ENCODE measurements at places on chromosomes 11 and 22.

GRCh38 chr22:25008666-25009065 is 56.1 kb downstream of the KIAA1671 start:
- DNase-seq = no peak

DNA sequence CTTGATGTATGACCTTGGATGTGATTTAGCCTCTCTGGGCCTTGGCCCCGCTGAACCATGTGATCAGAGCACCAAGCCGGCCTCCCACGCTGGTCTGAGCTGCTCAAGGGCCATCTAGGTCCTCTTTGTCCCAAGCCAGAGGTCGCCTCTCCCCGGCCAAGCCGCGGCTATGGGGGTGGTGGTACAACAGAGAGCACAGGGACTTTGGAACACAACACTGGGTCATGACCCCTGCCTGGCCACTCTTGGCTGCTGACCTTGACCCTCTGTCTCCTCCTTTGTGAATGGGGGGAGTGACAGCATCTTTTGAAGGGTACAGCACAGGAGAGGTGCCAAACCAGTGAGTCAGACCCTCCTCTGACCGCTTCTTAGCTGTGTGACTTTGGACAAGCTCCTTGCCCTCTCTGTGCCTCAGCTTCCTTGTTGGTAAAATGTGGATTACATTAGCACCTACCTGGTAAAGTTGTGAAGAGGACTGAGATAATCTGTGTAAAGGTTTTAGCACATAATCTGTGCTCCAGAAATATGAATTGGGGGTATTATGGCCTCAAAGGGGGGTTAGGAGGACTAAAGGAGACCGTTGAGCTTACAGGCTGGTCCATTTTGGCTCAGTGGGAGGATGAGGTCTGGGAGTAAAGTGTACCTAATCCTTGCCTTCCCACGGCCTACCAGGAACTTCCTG is 4.7 kb downstream of the SCYL1 start:
- no peak for DNase-seq

GRCh38 chr11:126341760-126342161 is 13.7 kb upstream of the ST3GAL4 start:
- DNase-seq = no peak

- no peak for DNase-seq
Observed at GRCh38 chr11:60459345-60459744, 3.7 kb downstream of the MS4A1 start.

GRCh38 chr11:5285703-5286340 is 15.9 kb downstream of the OR51B4 start:
- no peak for DNase-seq

GRCh38 chr11:27909386-27909785 is 198.6 kb downstream of the KIF18A start:
- no peak for DNase-seq

DNA sequence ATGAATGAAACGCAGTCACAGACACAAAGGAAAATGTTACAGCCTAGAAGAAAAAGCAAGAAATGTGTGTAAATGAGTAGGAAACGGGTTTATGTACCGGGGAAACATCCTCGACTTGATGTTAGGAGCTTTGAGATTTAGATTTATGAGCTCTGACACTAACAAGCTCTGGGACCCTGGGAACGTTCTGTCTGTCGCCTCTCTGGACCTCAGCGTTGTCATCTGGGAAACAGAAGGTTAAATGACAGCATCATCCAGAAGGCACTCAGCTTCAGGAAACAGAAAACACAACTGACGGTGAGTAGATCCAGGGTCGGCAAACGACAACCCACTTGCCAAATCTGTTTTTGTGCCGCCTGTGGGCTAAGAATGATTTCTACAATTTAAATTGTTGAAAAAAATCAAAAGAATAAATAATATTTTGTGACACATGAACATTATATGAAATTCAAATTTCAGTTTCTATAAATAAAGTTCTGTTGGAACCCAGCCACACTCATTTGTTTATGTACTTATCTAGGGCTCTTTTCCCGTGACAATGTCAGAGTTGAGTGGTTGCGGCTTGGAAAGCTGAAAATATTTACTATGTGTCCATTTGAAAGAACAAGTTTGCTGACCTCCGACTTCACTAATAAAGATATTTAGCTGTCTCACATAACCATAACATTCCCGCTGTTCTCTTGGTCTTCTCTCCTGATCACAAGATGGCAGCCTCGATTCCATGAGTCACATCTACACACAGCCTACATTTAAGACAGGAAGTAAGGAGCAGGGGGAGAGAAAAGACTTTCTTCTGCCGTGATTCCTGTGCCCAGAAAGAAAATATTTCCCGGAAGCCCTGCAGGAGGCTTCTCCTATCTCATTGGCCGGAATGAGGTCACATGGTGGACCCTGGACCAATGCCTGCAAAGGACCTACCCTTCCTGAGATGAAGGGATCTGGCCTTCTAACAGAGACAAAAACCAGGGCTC is 47.1 kb upstream of the SYT13 start:
- peak; percentile 47 for DNase-seq

DNA sequence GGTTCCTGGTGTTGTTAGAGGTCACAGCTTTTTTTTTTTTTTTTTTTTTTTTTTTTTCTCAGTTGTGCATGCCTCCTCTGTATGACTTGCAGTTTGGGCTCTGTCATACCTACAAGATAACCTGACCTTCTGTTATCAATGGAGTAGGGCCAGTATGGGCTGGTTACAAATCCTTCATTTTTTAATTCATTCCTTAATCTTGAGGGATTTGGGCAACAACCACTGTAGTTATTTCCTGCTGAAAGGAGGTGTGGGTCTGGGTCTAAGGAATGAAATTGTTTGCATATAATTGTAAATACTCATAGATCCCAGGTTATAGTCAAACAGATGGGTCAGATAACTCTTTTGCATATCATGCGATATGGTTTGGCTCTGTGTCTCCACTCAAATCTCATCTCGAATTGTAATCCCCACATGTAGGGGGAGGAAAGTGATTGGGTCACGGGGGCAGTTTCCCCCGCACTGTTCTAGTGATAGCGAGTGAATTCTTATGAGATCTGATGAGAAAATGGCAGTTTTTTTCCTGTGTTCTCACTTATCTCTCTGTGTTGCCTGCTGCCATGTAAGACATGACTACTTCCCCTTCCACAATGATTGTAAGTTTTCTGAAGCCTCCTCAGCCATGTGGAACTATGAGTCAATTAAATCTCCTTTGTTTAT is 14.1 kb upstream of the GLYAT start:
- no peak for DNase-seq

- no peak for DNase-seq
Observed at GRCh38 chr11:35276396-35277145, 137.6 kb downstream of the CD44 start.

GRCh38 chr11:134397304-134398078 is 14.6 kb downstream of the B3GAT1 start:
- no peak for DNase-seq

- DNase-seq = no peak
Observed at GRCh38 chr11:116376547-116376946, 396.2 kb downstream of the BUD13 start.

- DNase-seq = no peak
Observed at GRCh38 chr11:116107229-116107628, 603.0 kb upstream of the CADM1 start.

GRCh38 chr22:47173535-47174021 is 411.1 kb downstream of the TBC1D22A start:
- no peak for DNase-seq

- no peak for DNase-seq
Observed at GRCh38 chr11:21465203-21465602, 727.7 kb upstream of the ANO5 start.

DNA sequence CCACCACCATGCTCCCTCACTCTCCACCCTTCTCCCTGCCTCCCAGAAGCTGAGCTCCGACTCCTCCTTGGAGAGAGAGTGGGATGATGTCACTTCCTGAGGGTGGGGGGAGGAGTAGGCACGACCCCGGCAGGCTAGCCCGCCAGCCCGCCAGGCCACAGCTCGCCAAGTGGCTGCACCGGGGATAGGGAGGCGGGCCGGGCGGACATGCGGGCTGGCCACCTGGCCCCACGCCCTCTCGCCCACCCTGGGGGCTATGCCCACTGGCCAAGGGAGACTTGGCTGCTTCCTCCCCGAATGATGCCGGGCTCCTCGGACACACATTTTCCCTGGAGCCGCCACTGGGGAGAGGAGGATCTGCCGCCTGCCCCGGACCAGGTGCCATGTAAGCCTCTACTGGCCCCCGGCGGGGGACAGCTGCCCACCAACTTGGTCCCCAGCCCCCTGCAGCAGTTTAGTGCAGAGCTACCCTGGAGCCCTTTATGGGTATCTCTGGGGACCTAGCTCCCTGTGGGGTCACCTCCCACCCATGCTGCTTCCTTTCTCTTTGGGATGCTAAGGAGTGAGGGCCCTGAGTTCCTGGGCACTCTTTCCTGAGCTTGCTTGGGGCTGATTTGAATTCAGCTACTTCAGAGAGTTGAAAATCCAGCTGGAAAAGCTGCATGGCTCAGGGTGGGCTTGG is 33.7 kb upstream of the MYRF start:
- peak; percentile 59 for DNase-seq

DNA sequence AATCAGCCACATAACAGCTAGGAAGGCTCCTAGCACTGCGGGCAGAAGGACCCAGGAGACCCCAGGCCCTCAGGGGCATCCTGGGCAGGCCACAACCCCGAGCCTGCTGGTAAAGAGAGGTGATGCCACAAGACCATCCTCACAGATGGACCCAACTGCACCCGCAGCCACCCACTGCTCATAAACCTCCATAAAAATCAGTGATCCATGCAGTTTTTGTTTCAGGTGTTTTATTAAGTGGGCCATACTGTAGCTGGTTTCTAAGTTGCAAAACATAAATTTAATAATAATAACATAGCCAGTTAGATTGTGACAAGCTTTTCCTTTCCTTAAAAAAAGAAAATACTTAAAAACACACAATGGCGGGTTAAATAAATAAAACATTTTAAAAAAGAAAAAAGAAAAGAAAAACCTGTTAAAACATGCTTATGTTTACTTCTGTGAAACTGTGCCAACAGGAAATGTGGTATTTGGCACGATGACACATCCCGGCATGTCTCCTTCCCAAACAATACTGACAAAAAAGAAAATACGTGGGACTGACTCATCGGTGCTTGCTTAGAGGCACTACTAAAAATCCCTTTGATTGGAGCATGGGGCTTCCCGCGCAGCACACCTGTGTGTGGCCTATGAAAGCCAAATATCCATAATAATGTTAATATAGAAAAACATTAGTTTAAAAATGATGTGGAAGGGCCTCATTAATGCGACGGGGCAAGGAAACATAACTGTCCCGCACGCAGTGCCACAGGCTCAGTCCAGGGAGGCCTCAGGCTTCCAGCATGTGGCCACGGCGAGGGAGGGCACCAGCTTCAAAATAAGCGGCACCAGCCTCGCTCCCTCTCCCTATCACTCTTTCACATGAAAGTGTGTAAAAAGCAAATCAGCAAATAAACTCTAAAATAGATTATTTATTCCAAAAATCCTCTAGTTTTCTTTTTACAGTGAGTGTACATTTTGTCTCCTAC is 47.5 kb upstream of the SCUBE2 start:
- DNase-seq = peak; percentile 48

DNA sequence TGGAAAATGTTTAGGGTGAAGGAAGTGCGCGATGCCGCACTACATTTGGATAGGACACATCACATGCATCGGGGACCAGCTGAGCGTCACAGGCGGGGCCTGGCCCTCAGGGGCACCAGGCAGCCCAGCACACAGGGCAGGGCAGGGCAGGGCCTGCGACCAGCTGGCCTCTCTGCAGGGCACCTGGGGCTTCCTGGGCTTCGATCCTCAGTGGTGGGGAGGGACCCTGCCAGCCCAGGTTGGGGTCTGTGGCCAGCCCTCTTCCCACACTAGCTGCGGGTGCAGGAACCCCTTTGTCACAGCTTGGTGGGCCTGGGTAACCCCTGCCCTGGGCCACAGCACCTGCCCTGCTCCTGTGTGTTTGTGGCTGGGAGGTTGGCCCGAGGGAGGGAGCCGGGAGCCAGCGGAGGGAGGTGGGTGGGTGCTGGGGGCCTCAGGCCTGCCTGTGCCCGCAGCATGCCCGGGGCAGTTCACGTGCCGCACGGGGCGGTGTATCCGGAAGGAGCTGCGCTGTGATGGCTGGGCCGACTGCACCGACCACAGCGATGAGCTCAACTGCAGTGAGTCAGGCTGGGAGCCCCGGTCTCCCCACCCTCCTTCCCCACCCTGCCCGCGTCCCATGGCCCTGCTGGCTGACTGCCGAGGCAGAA is 37.9 kb downstream of the ST14 start:
- DNase-seq = no peak

DNA sequence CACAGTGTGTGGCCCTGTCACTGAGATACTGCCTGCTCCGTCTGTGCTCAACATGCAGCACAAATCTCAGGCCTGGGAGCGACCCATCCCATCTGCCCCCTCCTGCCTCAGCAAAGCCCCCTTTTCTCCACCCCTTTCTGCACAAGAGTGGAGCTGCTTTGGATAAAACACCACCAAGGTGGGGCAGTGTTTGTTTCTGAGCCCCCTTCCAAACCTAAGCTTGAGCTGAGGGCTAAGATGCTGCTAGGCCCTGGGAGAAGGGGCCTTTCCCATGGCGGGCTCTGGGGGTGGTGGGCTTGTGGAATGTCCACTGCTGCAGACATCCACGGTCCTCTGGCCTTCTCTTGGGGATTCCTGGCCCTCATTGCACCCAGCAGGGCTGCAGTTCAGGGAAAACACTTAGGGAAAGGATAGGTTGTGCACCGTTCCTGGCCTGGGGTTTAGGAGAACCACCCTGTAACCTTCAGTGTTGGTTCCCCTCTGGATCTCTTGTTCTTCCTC is 594.1 kb downstream of the TBC1D22A start:
- DNase-seq = no peak

GRCh38 chr11:74265256-74265655 is 46.2 kb downstream of the P4HA3 start:
- no peak for DNase-seq

GRCh38 chr11:120068114-120068573 is 69.8 kb downstream of the TRIM29 start:
- DNase-seq = no peak

DNA sequence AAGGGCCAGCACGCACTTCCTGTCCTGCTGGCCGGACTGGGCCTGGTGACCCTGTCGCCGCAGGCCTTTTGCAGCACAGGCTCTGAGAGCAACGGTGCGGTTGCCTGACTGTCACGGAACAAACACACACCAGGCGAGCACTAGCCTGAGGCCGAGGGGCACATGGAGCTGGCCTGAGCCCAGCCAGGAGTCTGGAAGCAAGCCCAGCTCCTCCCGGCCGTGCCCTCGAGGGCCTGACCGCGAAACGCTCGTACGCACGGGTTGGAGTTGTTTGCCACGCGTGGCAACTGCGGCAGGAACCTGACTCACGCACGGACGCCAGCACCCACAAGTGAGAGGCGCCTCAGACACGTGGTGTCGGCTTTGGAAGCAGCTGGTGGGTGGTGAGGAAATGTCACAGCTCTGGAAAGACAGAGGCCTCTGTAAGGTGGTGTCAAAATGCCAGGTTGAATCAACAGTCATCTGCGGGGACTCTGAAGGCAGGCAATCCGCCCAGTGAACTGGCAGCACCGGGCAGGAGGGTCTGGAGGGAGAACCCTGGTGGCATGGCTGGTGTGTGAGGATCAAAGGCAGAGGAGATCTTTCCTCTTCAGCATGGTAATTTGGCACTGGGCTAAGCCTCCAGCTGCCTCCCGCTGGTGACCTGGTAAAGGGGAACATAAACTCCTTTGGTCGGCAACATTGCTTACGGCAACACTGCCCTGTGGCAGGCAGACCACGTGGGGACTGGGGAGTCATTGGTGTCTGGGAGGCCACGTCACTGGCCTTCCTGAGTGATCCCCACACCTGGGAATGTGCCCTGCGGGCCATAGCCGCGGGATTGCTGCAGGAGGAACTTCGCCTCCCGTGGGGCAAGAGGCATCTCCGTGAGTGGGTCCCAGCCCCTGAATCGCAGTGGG is 15.3 kb upstream of the IL17REL start:
- peak; percentile 8 for DNase-seq

All from NCI-H1694 treated with DMSO at 0.1 percent for 48 hours (cell line).